ENCODE measurements at places on chromosomes 2 and 18.

DNA sequence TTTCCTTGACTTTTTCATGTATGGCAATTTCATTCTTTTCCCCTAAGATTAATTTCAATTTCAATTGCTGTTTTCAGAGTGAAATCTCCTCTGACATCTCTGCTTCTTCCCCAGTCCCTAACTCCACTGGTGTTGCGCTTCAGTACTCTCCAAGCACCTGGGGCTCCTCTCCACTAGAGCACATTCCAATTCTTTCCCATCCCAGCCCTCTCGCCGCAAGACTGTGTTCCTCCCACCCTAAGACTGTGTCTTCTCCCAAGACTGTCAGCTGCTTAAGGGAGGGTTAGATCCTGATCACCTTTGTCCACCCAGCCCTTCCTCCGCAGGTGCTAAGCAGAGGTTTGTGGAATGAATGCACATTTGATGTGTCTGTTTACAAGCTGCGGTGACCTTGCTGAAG, 255.7 kb upstream of the CCDC68 start:
- DNase-seq: no peak

GRCh38 chr2:164835302-164835701, 6.3 kb downstream of the COBLL1 start:
- no peak for DNase-seq

- DNase-seq: no peak
Observed at GRCh38 chr18:50857694-50858093, 21.2 kb upstream of the ME2 start.

DNA sequence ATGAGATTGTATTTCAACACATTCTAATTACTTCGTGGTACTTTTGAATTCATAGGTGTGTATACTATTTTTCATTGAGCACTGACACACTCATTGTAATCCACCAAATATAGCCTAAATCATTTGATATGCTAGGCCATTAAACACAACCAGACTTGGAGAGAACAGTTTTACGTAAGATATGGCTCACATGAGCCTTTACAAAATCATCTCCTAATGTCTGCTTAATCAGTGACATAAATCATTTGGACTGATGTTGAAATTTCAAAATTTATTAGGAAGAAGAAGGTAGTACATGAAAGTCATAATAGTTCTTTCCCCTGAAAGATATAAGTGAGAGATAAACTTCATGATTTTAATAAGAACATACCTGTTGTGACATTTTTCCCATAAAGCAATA, 550.2 kb upstream of the LINC00305 start:
- DNase-seq: no peak

DNA sequence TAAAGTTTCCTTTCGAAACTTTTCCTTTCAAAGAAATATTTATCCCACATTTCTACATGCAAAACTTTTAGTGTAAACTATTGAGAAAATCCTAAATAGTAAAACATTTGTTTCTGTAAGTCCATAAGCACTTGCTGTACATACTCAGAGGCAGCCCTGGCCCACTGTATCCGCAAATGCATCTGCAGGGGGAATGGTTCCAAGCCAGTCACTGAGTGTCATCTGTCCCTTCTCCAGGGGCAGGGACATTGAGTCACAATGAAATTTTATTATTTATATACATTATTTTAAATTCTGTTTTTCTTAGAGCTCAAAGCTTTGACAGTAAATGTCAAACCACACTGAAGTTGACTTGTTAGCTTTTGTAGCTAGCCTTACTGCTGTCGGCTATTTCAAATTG, 367.2 kb downstream of the MTX2 start:
- DNase-seq: no peak

DNA sequence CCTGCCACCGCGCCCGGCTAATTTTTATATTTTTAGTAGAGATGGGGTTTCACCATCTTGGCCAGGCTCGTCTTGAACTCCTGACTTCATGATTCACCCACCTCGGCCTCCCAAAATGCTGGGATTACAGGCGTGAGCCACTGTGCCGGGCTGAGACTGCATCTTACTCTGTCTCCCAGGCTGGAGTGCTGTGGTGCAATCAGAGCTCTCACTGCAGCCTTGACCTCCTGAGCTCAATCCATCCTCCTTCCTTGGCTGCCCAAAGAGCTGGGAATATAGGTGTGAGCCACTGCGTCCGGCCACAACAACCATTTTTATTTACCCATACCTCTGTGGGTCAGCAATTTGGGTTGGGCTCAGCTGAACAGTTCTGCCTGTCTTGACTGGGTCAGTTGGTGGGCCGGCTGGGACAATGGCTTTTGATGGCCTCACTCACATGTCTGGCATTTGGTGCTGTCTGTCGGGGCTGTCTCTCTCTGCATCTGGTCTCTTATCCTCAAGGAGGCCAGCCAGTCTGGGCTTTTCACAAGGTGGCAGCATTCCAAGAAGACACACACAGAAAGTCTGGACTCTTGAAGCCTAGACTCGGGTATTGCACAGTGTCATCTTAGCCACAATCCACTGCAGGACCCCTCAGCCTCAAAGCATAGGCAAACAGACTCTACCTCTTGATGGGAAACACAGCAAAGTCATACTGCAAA, 116.8 kb upstream of the GATA6 start:
- DNase-seq: no peak
